NCI-H187 treated with DMSO at 0.1 percent for 48 hours (cell line): ENCODE measurements at places on chromosomes 16 and 17.

- no peak for DNase-seq
Observed at GRCh38 chr17:83103200-83103942, 24.0 kb downstream of the METRNL start.

DNA sequence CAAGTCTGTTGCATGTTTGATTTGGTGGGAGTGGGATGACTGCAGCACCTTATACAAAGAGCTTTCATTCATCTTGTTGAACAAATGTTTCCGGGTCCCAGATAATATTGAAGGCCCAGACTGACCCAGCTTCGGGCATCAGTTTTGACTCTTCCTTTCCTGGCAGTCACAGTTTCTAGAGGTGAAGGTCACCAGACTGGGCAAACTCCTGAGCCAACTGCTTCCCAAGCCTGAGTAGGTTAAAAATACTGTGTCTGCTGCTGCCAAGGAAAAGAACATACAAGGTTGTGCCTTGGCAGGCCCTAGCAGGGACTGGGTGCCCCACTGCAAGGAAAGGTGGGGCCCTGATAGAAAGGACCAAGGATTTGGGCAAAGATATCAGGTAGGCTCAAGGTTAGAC, 4.5 kb downstream of the BCKDK start:
- DNase-seq = no peak

- no peak for DNase-seq
Observed at GRCh38 chr17:12665263-12666210, at the start of gene MYOCD. Gene MYOCD, plus strand, starts transcription at chr17:12665890. Its CDS starts 299 bp downstream, at chr17:12666189.

GRCh38 chr16:30533146-30533522, 1.5 kb downstream of the ZNF747 start:
- DNase-seq = no peak
